ENCODE measurements at places on chromosomes 5 and 9.

GRCh38 chr5:153671653-153672346, 181.3 kb downstream of the GRIA1 start:
- no peaks in the 10 kb centered on the region for H3K27me3 ChIP-seq
- H3K4me1 ChIP-seq, result peaks cover 13% of the 10 kb centered on the region
- H3K27ac ChIP-seq, result no peak overlapping the region
- DNase-seq, result no peak

DNA sequence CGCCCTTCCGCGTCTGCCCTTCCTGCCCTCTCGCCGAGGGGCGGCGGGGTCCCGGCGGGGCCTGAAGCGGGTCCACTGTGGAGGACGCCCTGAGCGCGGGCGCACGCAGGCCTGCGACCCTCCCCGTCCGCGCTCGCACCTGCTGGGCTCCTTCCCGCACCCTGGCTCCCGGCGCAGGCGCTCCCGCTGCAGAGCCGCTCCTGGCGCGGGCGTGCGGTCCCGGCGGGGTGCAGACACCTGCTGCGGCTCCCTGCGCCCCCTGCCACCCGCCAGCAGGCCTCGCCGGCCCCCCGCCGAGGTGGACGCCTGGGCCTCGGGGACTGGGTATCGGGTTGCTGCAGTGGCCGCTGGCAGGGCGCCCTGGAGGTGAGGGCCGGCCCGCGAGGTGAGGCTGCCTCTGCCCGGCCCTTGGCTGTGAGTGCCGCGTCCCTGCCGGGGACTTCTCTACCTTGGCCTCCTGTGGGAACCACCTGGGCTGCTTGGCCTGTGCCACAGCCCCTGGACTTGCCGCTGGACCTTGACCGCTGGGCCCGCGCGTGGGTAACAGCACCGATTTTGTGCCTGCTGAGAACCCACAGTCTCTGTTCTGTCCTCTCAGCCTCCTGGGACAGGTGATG, 627 bp downstream of the ARRDC1 start:
- no peaks in the 10 kb centered on the region for H3K36me3 ChIP-seq
- no peaks in the 10 kb centered on the region for H3K27me3 ChIP-seq
- H3K27ac ChIP-seq, result no peak overlapping the region
- H3K4me1 ChIP-seq, result peaks cover 22% of the 10 kb centered on the region
- peak overlapping the region; percentile 70 for H3K4me3 ChIP-seq

DNA sequence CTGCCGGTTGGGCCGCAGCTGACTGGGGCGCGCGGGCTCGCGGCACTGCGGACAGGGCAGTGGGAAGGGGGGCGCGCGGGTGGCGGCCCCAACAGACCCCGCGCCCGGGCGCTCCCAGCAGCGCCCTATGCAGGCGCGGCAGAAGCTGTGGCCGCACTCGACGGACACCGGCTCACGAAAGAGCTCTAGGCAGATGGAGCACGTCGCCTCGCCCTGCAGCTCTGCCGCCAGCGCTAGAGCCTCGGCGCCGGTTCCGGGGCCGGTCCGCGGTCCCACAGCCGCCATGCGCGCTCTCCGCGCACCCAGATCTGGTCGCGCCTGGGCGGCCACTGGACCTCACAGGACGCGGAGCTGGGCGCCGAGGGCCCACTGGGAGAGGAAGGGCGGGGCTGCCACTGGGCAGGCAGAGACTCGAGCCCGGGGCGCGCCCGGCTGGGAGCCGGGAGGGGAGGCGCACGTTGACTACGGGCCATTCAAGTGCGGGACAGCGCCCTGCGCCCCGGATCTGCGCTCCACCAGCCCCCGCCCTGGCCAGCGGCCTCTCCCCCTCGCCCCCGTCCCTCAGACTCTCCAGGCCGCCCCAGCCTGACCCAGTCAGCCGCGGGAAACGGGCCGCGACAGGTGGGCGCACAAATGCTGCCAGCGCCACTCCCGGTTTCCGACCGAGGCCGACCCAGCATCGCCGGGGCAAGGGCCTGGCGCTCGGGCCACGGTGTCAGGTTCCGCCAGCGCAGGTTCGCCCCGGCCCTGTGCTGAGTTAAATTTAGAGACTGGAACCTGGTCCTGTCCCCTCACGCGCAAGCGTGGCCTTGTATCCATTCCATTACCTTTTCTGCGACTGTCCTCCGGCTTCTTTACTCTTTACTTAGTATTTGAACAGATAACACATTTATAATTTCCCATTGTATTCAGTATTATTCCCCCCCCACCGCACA, at the start of gene TRIM7:
TSS of gene TRIM7 (minus strand) at position 371 of the 935 bp plus-strand sequence. CDS start at position 285, 86 bp downstream.
- no peaks in the 10 kb centered on the region for H3K36me3 ChIP-seq
- H3K27ac ChIP-seq, result peak within 1 kb of the TSS; percentile 93
- H3K4me3 ChIP-seq, result peak within 1 kb of the TSS; percentile 87
- DNase-seq, result peak; percentile 86
- H3K27me3 ChIP-seq, result no peaks in the 10 kb centered on the region

GRCh38 chr5:76861612-76862011, 11.8 kb downstream of the S100Z start:
- H3K27me3 ChIP-seq, result no peaks in the 10 kb centered on the region
- no peak overlapping the region for H3K4me3 ChIP-seq
- no peak overlapping the region for H3K27ac ChIP-seq
- no peak for DNase-seq
- no peaks in the 10 kb centered on the region for H3K36me3 ChIP-seq
- H3K4me1 ChIP-seq, result peaks cover 5% of the 10 kb centered on the region

DNA sequence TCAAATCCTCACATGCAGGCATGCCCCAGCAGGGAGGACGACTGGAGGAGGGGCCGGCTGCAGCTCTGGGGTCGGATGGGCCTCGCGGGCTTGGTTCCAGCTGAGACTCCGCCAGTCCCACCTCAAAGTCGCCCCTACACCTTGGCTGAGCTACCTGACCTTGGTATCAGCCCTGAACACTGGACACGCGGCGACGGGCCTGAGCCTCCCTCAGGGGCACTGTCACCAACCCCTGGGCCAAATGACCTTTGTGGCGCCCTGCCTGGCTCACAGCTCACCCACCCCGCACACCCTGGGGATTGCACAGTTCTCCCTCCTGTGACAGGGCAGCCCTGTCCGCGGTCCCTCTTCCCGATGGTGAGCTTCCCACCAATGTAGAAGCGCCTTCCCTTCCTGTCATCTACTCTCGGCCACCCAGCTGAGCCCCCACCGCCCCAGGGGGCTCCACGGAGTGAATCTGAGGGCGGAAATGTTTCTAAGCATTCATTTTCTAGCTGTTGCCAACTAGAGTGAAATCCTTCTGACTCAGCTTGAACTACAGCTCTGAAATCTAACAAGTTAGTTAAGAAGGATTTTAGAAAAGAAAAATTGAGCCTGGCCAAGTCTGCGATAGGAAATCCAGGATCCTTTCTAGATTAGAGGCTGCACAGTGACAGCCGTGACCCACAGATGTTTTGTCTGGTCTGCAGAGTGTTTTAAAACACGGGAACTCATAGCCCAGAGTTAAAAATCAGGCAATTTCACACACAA, 138.9 kb upstream of the PHYKPL start:
- no peaks in the 10 kb centered on the region for H3K36me3 ChIP-seq
- H3K4me3 ChIP-seq, result no peak overlapping the region
- H3K4me1 ChIP-seq, result no peaks in the 10 kb centered on the region
- no peak overlapping the region for H3K27ac ChIP-seq
- H3K27me3 ChIP-seq, result no peaks in the 10 kb centered on the region
